Stimulated activated CD8-positive, alpha-beta memory T cell treated with anti-CD3 and anti-CD28 coated beads, Interleukin-2, amount 100 ng/mL, for 48 hours (primary cell): ENCODE measurements at places on chromosomes 16 and 17.

DNA sequence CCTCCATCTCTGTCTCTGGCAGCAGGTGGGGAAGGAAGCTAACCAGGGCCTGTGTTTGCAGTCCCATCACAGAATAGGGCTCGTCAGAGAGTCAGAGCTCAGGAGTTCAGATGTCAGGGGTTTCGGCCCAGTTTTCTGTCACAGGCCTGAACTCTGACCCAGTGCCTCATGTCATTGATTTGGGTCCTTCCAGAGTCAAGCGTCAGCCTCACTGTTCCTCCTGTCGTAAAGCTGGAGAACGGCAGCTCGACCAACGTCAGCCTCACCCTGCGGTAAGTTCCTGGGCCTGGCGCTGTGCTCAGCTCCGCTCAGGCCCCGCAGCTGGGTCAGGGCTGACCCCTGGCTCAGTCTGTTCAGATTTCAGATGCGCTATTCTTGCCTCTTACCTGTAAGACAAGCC lies 10.7 kb downstream of the CTNS start:
- no peak for DNase-seq

DNA sequence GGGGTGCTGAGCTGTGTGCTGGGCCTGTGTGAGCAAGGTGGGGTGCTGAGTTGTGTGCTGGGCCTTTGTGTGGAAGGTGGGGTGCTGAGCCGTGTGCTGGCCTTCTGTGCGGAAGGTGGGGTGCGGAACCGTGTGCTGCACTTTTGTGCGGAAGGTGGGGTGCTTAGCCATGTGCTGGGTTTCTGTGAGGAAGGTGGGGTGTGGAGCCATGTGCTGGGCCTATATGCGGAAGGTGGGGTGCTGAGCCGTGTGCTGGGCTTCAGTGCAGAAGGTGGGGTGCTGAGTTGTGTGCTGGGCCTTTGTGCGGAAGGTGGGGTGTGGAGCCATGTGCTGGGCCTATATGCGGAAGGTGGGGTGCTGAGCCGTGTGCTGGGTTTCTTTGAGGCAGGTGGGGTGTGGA lies 555.4 kb upstream of the EEF2KMT start:
- DNase-seq = no peak

GRCh38 chr17:51006601-51007000 lies 114.1 kb downstream of the SPAG9 start:
- no peak for DNase-seq

DNA sequence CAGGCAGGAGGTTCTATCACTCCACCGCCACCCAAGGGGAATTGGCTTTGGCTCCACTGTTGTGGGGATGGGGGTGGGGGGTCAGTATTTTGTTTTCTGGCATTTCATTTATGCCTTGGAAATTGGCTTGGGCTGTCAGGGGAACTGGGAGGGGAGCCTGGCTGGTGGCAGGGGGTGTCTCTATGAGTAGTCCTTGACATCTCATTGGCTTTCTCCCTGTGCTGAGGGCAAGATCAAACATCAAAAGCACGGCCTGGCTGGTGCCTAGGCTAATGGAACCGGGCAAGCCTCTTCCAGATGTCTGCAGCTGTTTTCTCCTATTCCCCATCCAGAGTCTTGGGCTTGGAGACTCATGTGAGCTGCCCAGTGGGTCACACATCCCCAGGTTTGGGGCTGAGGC lies 17.4 kb upstream of the NGFR start:
- DNase-seq = no peak

DNA sequence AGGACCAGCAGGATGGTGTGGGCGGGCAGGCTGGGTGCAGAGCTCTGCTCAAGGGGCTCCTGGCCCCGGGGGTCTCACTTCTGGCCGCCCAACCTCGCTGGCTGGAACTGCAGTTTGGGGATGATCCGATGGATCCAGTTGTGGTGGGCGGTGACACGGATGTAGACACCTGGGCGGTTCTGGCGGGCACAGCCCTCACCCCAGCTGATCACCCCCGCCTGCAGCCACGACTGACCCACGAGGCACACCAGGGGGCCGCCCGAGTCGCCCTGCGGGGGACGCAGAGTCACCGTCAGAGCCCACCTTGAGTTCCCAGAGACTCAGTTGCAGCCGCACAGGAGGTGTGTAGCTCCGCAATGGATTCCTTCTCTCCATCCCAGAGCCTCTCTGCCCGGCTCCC lies 7.5 kb downstream of the PRSS27 start:
- no peak for DNase-seq

- no peak for DNase-seq
These were observed 49.5 kb downstream of the ZNF423 start for GRCh38 chr16:49806446-49806845.

GRCh38 chr17:68646626-68647526 lies 45.7 kb upstream of the FAM20A start:
- DNase-seq = no peak

DNA sequence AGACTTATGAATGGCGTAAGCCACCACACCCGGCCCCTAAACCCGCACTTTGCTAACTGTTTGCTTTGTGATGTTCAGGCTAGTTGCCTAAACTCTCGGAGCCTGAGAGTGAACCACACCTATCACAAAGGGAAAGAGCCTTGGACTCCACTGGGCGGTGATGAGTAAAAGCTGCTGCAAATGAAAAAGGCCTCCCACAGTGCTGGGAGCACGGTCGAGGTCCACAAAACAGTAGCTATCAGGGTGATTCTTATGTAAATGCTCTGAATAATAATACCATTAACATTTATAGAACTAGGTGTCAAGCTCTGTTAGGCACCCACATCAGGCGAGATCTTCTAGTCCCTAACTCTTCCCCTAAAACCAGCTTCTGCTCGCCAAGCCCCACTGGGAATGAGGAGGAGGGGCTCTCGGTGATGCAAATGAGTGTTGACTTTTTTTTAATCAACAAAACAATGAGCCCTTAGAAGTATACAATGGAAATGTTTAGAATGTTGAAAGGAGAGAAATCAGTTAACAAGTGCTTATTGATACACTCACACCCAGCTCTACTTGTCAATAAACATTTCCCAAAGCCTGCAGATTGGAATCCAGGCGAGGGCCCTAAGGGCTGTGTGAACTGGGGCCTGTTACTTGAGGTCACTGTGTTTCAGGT lies 19.8 kb downstream of the FBRS start:
- DNase-seq = no peak

GRCh38 chr16:27291106-27291505 lies 22.5 kb upstream of the NSMCE1 start:
- no peak for DNase-seq

DNA sequence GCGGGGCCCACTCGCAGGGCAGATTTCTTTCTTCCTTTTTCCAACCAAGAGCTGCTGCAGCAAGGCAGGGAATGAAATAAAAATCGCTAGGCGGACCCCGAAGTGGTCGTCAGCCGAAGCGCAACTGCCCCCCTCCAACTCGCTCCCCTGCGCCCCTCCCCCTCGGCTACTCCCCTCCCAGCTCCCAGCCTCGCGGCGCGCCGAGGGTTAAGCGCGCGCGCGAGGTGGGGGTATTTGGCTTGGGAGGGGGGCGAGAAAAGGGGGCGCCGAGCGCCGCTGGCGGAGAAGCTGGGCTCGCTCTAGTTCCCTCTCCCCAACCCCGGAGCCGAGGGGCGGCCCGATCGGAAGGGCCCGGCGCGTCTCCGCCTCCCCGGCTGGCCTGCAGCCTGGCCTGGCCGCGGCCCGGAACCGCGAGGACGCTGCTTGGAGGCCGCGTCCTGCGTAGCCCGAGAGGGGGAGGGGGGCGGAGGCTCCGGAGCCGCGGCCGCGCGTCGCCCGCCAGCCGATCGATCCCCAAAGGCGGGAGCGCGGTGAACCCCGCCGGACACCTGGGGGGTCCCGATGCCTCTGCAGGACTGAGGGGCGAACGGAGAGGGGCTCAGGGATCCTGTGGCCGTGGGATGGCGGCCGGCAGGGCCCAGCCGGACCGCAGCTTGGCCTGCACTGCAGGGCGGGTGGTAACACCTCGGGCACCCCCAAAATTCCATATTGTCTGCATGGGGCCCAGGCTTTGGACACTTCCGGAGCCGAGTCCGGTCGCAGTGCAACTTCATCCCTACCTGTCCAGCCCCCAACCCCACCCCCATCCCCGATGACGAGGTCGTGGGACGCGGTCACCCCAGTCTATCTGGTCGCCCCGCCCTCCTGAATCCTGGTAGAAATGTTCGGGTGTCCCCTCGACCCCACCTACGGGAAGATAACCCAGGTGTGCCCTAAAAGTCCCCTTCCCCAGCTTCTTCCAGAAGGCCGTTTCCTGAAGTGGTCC lies 4.9 kb upstream of the CBX4 start:
- DNase-seq = no peak

- peak; percentile 58 for DNase-seq
These were observed 55.2 kb downstream of the ARSG start for GRCh38 chr17:68346448-68346847.
